ENCODE measurements at places on chromosomes 11 and 22.
A peak's percentile ranks its signal among the peaks of the same experiment; 100 is the strongest.

DNA sequence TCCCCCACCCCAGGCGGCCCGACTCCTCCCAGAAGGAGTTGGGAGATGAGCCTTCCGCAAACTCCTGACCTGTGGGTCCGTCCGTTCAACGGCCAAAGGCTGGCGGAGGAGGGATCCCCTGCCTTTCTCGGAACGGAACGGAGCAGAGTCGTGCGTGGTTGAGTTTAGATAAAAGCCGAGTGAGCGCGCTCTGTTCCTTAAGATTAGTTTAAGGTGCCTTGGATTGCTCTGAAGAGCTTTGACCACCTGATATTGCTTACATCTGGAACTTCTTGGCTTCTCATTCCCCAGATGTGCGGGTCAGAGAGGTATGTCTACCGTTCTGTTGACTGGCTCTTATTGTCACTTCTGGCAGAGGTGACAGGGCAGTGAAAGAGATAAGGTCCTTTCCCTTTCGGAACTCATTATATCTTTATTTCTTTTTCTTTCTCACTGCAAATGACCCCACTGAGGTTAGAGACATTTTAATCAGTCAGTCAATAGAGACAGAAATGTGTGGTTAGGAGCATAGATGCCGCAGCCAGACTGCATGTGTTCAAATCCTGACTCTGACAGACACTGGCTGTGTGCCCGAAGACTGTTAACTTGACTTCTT is at the start of gene TRIM6:
Gene TRIM6, plus strand, starts transcription at position 31 of the 595 bp plus-strand sequence. Its CDS starts 261 bp downstream, at position 292.
- no peak for DNase-seq

DNA sequence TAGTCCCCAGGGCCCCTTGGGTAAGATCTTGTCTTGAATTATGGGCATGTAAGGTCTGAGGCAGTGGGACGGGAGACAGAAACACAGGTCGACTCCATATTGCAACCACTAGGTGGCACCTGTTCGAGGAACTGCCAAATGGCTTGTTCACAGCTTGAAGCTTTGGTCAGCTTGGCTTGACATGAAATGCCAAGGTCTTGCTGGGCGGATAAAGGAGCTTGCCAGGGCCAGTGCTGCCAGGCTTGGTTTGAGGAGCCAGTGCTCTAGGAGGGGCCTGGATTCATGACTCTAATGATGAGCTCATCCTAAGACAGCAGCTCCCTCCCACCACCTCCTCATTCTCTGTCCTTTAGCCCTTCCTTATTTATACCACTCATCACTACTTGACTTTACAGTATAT is 11.9 kb upstream of the NRIP3 start:
- peak; percentile 41 for DNase-seq

DNA sequence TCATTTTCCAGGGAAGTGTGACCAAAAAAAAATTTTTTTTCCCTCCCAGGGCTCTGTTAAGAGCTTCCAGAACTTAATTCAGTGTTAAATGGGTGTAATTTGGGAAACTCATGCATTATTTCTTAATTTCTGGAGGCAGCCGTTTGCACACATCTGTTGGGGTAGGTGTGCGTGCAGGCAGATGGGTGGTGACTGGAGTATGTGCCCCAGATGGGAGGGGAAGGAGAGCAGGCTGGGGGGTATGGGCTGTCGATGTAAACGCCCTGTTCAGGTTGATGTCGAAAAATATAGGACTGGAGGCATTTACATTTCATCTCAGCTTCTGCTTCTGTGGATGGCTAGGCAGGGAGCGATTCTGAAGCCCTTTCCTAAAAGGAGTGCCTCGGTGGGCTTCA is 13.7 kb upstream of the SHISAL1 start:
- DNase-seq, result no peak

- DNase-seq, result no peak
These were observed 138.7 kb downstream of the BBOX1 start for GRCh38 chr11:27179334-27179733.

DNA sequence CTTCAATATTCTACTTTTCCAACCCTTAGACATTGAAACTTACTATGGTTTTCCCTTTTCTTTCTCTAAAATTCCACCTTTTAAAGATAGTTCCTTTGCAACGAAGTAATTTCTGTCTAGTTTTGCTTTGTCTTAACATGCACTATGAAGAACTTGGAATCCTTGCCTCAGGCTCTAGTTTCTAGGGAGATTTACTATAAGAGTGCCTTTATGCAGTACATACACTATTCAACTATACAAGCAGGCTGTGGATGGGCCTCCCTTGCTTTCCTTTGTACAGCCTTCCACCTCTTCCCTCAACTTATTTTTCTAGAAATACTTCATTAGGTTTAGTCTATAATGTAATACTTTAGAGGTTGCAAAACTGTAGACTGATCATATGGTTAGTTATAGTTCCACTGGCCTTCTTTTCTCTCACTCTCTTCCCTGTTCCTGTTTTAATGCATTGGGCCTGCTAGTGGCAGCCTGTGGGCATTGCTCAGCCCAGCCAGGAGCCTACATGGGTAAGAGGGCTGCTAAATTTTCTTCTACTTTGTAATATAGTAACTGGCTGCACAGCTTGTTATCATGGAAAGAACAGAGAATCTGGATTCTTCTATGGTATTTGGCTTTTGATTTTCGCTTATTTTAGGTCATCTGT is 100.2 kb downstream of the C11orf87 start:
- no peak for DNase-seq

Measured in NCI-H526 treated with DMSO at 0.1 percent for 48 hours (cell line).